SK-N-DZ (cell line): ENCODE measurements at places on chromosomes 4 and X.

GRCh38 chr4:162510937-162511336 is 347.1 kb upstream of the FSTL5 start:
- DNase-seq: no peak

GRCh38 chrX:132750331-132751062 is 207.9 kb downstream of the HS6ST2 start:
- DNase-seq: no peak

DNA sequence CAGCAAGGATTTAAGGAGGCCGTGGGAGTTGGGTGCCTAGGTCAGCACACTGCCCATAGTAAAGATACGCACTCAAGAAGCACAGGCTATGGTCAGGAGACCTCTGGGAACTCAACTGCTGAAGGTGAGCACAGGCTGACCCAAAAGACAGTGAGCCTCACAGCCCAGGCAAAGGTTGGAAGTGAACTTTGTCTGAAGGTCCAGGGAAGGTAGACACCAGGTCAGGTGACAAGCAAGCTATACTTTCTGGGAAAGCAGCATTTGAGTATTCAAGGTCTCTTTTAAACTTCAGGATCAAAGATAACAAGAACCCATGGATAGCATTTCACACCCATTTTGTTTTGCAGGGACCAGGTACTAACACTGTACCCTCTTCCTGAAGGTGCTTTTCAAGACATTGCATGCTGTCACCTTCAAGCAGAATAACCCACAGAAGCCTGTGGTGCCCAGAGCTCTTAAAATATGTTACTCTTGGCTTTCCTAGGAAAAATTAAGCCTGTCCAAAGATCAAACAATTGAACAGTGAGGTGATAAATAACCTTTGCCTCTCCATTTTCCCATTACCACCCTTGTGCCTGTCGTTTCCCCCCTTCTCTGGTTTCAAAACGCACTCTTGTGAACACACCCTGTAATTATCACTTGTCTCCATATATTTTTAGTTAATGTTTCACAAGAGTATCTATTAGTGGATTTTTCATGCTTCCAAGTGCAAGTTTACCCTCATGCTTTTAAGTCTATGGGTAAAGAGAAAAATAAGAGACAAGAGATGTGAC is 3.4 kb upstream of the S100G start:
- DNase-seq: no peak

DNA sequence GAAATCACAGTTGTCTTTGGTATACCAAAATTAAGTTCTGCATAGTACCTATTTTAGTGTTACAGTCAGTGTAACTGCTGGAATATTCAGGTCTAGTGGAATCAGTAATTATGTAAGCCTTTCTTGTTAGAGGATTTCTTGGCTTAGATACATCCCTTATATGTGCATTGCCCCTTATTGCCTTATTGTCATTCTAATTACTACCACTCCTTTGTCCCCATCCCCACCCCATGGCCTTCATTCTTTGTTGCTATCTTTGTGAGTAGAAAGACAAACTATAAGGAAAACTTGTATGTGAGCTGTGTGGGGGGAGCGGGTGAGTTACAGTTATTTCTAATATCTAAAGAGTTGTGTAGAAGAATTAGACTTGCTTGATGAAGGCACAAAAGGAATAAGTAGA is 36.9 kb upstream of the RPA4 start:
- DNase-seq: no peak

GRCh38 chr4:99537674-99538073 is 26.2 kb downstream of the TRMT10A start:
- no peak for DNase-seq

DNA sequence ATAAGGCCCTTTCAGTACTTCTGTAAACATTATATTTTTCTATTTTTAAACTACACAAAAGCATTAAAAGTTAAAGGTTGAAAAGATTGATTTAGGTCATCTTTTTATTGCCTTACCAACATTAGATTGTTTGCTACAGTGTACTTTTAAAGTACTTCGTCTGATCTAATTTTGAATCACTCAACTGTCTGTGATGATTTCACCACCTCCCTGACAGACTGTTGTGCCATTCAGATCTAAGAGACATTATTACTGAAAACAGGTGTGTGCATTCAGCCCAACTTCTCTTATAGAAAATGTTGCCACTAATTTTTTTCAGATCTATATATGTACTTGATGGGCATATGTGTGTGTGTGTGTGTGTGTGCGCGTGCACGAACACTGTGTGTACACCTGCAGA is 39.3 kb downstream of the GASK1B start:
- no peak for DNase-seq

- DNase-seq: no peak
Measured at GRCh38 chrX:33095079-33095478, 116.3 kb downstream of the DMD start.

DNA sequence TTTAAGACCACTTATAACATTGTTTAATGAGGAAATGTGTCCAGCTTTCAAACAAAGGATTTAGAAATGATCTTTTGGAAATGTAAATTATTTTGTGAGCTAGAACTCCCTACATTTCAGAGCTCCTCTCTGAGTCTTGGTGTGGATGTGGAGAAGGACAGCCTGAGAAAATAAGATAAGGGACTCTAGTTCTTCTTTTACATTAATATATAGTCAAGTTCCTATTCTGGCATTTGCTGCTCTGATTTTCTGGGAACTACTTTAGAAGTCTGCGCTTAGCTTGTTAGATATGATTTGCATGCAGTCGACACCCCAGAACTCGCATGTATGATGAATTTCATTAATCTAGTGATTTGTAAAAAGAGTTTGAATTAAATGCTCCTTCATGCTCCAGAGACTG is 45.5 kb downstream of the TSPAN7 start:
- DNase-seq: no peak

GRCh38 chr4:17773135-17773698 is 8.2 kb downstream of the FAM184B start:
- DNase-seq: no peak

DNA sequence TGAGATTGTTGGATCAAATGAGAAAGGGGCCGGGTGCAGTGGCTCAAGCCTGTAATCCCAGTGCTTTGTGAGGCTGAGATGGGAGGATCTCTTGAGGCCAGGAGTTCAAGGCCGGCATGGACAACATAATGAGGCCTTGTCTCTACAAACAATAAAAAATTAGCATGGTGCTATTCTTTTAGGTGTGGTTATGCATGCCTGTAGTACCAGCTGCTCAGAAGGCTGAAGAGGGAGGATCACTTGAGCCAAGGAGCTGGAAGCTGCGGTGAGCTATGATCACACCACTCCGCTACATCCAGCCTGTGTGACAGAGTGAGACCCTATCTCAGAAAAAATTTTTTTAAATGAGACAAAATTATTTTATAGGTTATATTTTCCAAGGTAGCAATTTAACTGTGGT is 49.7 kb upstream of the TMEM150C start:
- no peak for DNase-seq

- DNase-seq: no peak
Measured at GRCh38 chrX:20718592-20719380, 452.1 kb upstream of the RPS6KA3 start.

DNA sequence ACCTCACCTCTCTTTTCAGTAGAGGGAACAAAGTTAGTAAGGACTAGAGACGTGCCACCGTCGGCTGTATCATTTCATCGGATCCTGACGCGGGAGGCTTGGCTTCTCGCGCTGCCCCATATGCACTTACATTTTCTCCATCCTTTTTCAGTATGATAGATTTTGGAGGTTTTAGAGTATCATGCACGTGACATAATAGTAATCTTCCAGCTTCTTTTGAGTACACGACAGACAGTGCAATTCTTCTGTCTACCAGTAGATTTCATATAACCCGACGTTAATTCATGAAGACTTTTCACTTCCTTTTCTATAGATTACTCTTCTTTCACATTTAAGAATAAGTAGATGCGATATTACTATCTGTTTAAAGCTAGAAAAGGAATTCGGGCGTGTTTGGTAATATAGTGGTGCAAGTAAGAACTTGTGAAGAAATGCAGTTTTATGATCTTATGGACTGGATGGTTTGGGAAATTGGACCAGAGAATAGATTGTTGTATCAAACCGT is 1.0 kb downstream of the CDS1 start:
- no peak for DNase-seq

DNA sequence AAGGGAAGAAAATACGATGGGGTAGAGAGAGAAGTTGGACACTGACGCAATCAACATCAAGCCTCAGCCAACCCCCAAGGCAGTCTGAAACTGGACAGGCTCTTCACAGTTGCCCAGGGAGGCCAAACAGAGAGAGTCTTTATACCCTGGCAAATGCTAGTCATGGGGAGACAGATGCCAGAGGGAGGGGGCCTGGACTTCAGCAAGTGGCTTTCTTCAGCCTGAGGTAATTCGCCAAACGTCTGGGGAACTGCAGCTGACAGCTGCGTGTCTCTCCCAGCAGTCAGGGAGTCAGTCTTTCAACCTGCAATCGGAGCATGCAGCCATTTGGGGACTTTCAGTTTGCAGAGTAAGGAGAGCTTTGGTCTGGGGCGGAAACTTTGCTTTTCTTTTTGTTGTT is 521.6 kb downstream of the TRIML1 start:
- no peak for DNase-seq

DNA sequence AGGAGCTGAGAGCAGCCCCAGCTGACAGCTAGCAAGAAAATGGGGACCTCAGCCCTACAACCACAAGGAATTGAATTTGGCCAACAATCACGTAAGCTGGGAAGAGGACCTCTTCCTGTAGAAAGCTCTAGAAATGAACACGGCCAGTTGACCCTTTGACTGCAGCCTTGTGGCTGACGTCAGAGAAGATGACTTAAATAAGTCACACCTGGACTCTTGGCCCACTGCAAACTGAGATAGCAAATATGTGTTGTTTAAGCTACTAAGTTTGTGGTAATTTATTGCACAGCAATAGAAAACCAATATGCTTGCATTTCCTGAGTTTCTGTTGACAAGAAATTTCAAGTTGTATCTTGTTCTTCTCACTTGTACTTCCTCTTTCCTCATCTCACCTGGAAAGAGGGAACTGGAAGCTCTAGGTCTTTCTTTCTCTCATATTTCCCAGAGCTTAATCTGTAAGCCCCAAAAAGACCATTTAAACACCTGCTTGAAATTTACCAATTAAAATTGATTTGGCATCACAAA is 18.8 kb downstream of the PRKG2 start:
- no peak for DNase-seq

DNA sequence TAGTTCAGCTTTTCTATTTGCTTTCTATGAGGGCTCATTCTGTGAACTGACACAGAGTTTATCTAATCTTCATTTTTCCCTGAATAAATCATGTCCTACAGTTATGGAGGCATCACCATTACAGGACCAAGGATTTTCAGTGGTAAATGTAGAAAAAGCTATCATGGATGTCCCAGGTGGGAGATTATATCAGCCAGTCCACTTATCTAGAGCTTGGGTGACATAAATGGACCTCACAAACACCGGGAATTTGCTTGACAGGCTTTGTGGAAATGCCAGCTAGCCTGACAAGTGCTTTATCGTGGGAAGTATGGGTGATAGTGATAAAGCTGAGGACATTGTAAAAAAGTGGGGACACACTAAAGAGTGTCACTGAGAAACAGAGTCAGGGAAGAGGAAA is 1015.2 kb upstream of the SLIT2 start:
- peak; percentile 75 for DNase-seq

DNA sequence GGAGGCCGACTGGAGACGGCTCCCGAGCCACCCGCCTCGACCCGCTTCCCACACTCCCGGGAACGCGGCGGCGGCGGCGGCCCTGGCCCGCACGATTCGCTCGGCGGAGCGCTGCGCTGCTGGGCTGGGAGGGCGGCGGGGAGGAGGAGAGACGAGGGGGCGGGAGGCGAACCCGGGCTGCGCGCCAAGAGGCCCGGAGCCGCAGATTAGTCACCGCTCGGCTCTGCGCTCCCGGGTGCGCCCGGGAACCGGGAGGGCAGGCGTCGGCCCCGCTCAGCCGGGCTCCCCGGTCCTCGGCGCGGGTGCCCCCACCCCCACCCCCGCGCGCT is 11.2 kb upstream of the BCOR start:
- DNase-seq: peak; percentile 45

DNA sequence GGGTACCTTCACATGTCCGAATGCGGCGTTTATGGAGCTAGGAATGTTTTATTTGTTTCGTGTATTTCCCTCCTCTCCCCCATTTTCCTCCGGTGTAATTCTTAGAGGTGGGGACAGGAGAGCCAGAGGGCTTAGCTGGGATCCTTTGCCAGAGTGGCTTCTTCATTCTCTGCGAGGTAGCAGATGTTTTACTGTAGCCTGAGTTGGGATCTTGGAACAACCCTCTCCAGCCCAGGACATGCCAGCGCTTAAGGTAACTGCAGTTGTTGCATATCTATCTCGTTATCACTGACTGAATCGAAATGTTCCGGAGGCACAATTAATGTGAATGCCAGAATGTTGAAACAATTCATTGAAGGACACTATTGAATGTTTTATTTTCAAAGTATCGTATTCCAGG is 59.0 kb upstream of the DYNLT3 start:
- DNase-seq: no peak

DNA sequence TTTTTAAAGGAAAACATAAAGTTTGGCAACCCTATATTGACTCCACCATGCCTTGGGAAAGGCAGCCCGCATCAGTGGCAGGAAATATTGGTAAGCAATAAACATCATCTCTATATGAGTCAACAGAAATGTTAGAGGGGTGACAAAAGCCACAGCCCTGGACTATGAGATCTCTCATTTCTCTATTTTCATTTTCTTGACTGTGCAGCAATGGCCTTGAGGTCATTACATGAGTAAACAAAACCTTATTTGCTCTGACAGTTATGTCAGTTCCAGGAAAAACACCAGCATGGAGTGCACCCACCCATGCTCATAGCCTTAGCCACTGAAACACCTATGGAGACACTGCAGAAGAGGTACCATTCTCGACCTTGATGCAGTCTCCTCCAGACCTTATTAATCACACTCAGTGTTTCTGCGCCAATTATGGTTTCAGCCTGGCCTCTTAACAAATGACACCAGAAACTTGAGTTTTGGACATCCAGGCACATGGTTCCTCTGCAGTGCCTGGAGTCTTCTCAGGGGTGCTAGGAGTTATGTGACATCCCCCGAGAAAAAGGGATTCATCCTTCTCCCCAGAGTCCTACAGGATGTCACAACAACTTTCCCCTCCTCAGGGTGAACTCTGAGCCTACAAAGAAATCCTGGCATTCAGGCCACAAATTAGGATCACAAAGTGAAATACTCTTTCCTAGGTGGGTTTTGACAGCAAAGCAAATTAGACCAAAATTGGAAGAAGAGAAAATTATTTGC is 16.0 kb upstream of the HPGD start:
- DNase-seq: no peak

GRCh38 chr4:31667686-31668085 is 947.5 kb downstream of the PCDH7 start:
- no peak for DNase-seq

GRCh38 chrX:41759817-41760216 is 35.8 kb downstream of the GPR82 start:
- DNase-seq: no peak
